ENCODE measurements at places on chromosomes 16 and 17. TPM values are rescaled to one million over a fixed set of nuclear protein-coding genes. Genes with fewer than 3 reads are reported as not detected.
A peak's percentile ranks its signal among the peaks of the same experiment; 100 is the strongest.

DNA sequence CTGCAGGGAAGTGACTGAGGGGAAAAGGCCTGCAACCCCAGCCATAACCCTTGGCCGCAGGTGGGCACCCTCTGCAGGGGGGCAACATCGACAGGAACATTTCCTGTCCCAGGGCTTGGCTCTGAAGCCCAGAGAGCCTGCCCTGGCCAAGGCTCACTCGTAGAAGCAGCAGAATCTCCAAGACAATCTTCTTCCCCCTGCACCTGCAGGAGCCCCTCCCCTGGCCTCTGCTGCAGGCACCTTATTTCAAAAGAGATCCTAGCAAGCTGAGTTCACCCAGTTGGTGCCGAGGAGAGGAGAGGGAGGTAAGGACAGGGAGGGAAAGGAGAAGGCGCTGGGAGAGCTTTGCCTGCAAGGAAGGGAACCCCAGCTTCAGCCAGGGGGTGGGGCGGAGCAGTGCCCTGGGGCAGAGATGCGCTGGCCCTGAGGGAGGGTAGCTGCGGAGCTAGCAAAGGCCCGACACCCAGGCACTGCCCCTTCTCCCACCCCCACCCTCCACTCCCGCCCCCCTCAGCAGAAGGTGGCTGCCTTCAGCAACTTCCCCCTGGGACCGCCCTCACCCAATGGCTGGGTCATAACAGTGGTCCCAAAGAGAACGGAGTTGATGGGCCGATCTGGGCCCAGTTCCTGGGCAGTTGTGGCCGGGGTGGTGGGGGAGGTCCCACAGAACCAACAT is 104.3 kb upstream of the TNRC6C start:
- DNase-seq = no peak

DNA sequence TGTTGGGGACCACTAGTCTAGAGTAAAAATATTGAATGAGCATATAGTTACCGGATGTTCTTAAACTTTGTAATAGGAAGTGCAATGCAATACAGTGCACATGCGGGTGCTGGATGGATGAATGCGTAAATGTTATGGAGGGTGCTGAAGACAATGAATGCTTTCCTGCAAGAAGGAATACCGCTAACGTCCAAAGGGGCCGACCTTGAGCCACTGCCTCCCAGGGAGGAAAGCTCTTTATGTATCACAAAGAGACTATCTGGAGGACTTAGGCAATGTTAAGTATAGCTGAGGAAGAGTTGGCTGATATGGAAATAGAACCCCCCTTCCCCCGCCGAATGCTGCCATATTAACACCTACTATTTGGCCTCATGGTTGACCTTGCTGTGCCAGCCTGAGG is 27.5 kb upstream of the SHCBP1 start:
- no peak for DNase-seq

DNA sequence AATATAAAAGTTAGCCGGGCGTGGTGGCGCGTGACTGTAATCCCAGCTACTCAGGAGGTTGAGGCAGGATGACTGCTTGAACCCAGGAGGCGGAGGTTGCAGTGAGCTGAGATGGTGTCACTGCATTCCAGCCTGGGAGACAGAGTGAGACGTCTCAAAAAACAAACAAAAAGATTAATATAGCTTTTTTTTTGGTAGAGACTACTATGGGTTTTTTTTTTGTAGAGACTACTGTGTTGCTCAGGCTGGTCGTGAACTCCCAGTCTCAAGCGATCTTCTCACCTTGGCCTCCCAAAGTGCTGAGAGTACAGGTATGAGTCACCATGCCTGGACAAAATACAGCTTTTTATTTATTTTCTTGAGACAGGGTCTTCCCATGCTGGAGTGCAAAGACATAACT is 20.2 kb downstream of the ZNRF1 start:
- peak; percentile 30 for DNase-seq

- no peak for DNase-seq
Observed at GRCh38 chr16:73915140-73915539, 381.5 kb upstream of the PSMD7 start.

- DNase-seq = no peak
Observed at GRCh38 chr17:71334048-71334751, 786.6 kb upstream of the SOX9 start.

DNA sequence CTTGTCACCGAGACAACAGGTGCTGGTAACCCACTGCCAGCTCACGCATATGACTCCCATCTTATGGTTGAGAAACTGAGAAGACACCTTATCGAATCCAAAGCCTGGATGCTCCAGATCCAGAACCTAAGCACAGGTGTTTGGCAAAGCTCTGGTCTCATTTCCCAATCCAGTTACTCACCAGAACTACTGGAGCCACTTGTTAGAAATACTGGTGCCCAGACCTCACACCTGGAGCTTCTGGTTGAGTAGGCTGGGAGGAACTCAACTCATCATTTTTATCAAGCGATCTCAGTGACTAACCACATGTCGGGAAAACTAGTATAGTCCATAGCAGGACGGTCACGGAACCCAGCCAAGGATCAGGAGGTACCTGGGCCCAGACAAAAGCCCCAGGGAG is 86.7 kb upstream of the RCVRN start:
- no peak for DNase-seq

GRCh38 chr17:29716566-29716965 is 93.9 kb upstream of the CORO6 start:
- no peak for DNase-seq

DNA sequence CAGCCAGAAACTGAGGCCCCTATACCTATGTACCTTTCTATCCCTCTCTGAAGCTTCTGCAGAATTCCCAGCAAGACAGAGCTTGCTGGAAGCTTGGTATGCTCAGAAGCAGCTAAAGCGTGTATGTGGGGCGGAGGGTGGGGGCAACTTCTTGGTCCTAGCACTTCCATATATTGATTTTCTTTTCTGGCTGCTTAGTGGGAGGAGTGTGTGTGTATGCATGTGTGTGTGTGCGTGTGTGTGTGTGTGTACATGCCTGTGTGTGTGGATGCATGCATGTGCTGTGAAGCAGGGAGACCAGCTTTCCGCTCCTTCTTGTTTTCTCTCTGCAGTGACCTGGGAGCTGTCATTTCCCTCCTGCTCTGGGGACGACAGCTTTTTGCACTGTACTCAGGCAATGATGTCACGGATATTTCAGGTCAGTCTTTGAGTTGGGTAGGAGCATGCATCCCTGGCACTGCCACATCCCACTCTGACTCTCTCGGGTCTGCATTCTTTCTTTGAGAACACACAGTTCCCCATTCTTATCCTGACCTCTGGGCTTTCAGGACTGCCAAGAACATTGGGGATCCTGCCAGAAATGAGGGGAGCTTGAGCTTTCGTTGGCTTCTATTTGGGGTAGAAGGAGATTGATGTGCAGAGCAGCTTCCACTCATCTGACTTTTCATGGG is 10.7 kb downstream of the HPR start:
- DNase-seq = no peak

DNA sequence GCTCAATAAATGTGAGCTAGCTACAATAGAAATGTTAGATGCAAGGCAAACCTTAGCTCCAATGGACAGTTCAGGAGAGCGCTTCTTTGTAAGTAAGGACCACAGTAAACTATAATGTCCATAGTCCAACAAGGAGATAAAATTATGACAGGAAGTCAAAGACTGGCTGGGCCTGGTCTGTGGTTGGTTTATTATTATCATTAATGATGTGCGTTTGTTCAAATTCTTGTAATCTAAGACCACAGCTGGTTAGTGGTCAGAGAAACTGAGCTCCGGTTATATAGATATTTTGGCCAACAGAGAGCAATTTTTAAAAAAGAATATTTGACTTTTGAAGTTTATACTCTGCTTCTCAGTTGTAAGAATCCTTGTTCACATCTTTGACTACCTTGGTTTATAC is 4.7 kb upstream of the CMTM2 start:
- no peak for DNase-seq

GRCh38 chr17:50681263-50682200 is 26.2 kb downstream of the ANKRD40 start:
- DNase-seq = no peak

GRCh38 chr17:18014006-18014405 is 25.0 kb downstream of the ATPAF2 start:
- no peak for DNase-seq

GRCh38 chr16:54816471-54816870 is 114.2 kb upstream of the IRX5 start:
- no peak for DNase-seq

DNA sequence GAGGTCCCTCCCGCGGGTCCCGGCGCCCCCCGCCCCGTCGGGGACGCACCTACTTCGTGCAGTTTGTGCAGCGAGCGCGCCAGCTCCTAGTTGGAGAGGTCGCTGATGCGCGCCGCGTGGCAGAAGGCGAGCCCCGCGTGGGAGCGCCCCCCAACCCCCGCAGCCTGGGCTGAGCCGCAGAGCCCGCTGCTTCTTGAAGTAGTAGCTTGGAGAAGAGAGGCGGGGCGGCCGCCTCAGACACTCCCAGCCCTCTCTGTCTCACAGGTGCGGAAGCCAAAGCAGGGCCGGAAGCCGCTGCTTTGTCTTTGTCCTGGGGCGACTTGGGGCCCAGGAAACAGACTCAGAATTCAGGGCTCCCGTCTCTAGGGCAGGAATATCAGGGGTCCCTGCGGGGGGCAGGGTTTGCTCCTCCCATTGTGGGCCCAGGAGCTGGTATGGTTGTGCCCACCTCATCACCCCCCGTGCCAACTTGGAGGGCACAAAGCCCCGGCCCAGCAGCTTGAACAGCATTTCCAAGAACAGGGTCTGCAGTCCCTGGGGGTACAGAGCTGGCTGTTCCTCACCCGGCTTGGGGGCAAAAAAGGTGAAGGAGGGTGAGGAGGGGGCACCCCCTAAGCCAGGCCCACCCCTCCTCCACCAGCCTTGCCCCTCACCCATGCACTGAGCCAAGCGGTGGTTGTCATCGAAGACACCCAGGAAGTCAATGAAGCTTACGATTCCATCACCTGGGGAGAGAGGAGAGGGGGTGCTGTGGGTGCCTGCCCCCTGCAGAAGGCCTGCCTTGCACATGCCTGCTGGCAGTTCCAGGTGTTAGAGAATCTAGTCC is 13.5 kb downstream of the SPATA32 start:
- no peak for DNase-seq

DNA sequence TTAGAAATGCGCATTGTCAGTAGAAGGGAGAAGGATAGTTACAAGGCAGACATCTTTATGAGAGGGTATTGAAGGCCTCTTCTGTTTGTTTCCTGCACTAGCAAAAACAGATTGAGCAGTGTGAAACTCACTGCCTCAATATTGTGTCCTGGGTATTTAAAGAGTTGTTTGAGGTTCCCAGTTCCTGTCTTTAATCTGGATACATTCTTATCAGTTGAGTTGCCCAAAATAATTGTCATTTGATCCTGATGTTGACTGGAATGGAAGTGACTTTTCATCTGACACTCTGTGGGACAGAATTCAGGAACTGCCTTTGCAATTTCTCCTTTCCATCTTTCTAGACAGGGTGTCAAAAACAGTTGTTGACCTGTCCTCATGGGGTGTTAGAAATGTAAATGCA is 1.7 kb downstream of the ATP6V0A1 start:
- DNase-seq = no peak

DNA sequence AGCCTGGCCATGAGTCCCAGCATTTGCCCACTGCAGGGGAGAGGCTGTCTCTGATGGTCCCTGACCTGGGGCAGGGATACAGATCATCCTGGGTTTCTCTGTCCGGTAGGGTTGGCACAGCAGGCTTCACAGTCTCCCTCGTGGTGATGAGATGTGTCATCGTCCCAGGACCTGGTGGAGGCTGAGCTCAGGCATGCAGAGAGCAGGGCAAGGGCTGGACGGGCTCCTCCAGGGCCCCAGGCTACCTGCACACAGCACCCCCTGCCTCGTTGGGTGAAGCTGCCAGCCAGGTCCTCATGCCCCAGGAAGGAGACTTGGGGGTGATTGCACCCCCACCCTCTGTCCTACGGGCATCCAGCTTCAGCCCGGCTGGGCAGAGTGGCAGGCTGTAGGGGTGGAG is 155.8 kb upstream of the GSE1 start:
- no peak for DNase-seq

- DNase-seq = no peak
Observed at GRCh38 chr16:88576307-88576706, 6.1 kb downstream of the ZC3H18 start.

- no peak for DNase-seq
Observed at GRCh38 chr17:77864234-77865111, 94.0 kb upstream of the TNRC6C start.

Gene MT3
- total RNA-seq = not detected

Gene KRT9
- total RNA-seq = not detected

Gene TSPAN10
- total RNA-seq = 1.1 TPM

Gene STARD3
- 55.5 TPM for total RNA-seq

Gene HSD17B1
- total RNA-seq = 1.2 TPM

Gene DHRS7C
- not detected for total RNA-seq

Gene NPIPA8
- 0.39 TPM for total RNA-seq

Gene RAMP2
- total RNA-seq = 2.4 TPM

Measured in osteocyte (in vitro differentiated cells).